ENCODE measurements at places on chromosomes 6 and 20. TPM values are rescaled to one million over a fixed set of nuclear protein-coding genes. Genes with fewer than 3 reads are reported as not detected.

NOX3 gene
- total RNA-seq = not detected

CLVS2 gene
- total RNA-seq = 0.05 TPM

C20orf173 gene
- total RNA-seq = not detected

GRCh38 chr6:105900125-105900937 is 185.8 kb upstream of the PRDM1 start:
- no peak for DNase-seq

- no peak for DNase-seq
Observed at GRCh38 chr20:6770786-6771100, 3.3 kb downstream of the BMP2 start.

DNA sequence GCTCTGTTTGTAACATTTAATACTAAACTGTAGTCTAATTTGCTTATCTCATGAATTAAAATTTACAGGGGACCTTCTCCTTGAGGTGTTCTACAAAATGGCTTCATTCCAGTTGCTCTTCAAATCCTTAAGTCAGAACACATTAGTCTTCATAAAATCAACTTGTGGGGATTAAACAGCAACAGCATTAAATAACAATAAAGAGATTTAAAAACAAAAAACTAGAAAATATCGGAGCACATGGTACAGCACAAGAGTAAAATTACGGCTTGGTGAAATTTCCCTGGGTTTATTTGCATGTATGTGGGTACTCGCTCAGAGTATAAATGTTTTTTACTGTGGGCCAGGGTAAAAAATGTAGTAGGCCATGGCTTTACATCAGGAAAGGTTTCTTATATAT is 12.0 kb downstream of the RRAGD start:
- DNase-seq = no peak

- no peak for DNase-seq
Observed at GRCh38 chr20:41049451-41049850, 20.8 kb downstream of the TOP1 start.

ZBP1 gene
- total RNA-seq = not detected

DNA sequence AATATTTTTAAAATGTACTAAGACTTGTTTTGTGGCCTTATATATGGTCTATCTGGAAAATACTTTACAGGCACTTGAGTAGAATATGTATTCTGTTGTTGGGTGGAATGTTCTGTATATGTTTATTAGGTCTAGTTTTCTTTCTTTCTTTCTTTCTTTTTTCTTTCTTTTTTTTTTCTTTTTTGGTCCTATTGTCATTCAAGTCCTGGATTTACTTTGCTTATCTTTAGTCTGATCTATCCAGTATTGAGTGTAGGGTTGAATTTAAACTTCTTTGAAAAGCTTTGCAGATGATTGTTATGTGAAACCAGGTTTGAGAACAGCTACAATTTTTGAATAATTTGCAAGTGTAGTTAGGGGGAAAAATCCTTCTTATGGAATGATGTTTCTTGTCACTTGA is 67.1 kb upstream of the GRIK2 start:
- no peak for DNase-seq

DNA sequence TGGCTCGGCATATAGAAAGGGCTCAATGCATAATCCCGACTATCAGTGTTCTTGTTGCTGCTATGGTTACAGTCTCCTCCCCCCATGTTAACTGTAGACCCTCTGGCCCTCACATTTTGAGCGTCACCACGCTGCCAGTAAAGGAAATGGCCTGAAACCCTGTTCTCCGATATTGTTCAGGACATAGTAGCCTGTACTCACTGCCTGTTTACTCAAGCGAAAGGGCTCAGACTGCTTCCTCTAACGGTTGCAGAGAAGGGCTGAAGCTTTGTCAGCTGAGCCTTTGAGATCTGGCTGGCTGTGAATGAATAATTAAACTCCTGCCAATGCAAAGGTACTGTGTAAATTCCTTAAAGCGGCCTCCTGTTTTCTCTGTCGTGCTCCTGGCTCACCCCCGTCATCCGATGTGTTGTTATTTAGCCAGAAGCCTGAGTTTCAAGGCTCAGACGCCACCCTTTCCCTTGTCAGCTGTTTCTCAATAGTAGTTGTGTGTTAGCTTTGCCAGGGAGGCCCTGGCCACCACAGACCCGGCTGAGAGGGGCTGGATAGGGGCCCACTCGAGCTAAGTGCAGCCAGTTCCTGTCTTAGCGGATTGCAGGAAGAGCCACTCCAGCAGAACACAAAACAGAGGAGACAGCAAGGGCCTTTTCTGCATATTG is 31.2 kb upstream of the RALGAPA2 start:
- peak; percentile 82 for DNase-seq

RAMACL gene
- total RNA-seq = 0.77 TPM

ARMC12 gene
- total RNA-seq = not detected

DNA sequence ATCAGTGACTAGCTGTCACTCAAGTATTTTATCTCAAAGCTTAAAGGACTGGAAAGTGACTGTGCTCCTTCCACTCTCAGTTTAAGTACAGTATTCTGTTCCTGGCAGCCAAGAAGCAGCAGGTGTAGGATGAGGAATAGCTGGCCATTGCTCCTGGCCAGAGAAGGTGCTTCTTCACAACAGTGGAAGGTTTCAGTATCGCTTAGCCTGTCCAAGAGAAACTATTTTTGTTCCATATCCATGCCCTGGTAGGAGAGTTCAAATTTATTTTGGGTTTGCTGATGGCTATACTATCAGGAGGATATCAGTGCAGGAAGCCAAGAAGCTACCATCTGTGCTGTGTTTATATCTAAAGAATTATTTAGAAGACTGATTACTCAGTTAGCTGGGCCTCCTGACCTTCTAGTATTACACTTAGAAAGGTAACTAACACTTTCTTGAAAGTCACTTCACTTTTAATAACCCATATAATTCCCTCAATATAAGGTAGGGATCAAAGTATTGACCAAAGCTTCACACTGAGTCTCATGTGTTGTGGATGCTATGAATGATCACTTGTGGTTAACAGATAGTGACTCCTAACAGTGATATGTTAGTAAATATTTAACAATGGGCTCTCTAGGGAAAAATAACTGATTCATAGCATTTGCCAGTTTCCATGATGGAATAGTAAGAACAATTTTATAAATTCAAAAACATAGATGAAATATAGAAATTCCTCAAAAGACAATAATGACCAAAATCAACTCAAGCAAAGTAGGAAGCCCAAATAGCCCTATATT is 99.9 kb downstream of the AIG1 start:
- DNase-seq = no peak

SCRT2 gene
- not detected for total RNA-seq

GRCh38 chr20:63335711-63336110 is 25.4 kb downstream of the CHRNA4 start:
- DNase-seq = no peak

FLRT3 gene
- total RNA-seq = 0.05 TPM

SPEF1 gene
- 0.33 TPM for total RNA-seq

FOXS1 gene
- total RNA-seq = 1.6 TPM

DNA sequence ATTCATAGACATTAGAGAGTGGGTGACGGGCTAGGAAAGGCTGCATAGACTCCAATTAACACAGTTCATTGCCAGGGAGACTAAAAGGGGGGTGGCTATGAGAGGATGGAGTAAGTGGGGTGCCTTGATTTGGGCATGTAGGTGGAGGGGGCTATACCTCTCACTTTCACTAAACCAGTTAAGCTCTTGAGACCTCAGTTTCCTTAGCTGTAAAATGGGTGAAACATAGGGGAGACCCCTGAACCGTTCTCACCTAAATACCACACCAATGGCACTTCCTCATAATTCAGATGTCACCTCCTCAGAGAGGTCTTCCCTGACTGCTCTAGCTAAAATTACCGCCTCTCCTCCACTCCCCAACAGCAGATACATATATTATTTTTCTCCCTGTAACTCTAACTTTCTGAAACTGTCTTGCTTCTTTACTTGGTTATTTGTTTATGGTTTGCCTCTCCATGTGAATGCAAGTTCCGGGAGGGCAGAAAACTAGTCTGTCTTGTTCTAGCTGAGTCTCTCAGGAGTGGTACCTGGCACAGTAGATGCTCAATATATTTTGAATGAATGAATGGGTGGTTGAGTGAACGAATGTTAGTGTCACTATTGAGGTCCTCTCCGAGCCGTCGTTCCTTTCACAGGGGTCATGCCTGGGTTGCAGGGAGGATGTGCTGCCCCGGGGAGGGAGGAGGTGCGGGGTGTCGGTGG is 615 bp upstream of the EYA2 start:
- DNase-seq = no peak

LGSN gene
- total RNA-seq = not detected

DNA sequence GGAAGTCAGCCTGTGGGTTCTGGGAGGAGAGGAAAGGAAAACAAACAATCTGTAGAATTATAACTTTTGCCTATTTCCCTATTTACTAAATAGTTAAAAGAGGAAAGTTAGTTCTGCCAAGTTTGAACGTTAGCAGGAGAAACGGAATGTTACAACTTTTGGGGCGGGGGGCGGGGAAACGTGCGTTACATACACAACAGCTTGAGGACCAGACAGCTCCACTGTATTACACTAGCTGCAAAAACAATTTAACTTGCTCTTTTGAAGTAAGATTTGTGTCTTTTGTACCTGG is 498 bp upstream of the PRDM1 start:
- DNase-seq = no peak

- no peak for DNase-seq
Observed at GRCh38 chr6:96900873-96901272, 3.2 kb upstream of the NDUFAF4 start.

DNA sequence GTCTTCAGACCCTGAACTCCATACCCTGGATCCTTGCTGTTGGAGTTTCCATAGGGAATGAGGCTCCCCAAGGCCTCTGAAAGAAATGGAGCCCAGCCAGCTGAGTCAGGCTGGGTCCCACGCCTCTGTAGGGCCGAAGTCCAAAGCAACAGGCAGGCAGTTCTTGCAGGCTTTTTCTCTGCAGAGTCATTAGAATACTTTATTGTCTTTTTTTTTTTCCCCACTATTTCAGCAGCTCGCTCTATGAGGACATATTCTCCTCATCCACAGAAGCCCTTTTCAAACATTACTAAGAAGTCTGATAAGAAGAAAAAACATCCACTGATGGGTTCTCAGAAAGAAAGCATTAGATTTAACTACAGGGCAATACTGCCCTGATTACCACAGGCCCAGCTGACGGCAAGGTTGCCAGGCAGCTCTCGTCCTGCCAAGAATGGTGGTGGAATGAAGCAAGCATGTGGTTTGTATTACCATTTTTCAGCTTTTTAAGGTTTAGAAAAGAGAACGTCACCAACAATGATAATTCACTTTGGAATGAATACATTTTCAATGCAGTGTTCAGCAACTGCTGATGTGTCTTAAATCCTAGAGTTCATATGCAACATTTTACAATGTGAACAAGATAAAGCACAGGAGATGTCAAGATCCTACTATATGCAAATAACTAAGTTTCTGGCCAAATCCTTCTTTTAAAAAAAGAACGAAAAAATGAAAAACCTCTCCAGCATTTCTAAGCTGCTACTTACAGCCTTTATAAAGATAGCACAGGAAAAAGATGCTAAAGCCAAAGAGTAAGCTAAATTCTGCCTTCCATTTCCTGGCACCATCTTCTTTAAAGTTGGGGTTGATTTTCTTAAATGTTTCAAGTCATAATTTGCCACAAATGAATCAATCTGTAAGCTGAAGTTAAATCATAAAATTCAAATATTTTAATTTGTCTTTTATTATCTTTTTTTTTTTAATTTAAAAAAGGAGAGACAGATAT is 223.6 kb upstream of the CITED2 start:
- peak; percentile 51 for DNase-seq

GRCh38 chr6:89145956-89146717 is at the start of gene PM20D2:
Gene PM20D2 (plus strand): TSS chr6:89146055. CDS start chr6:89146145, 90 bp downstream.
- DNase-seq = peak; percentile 65

- DNase-seq = no peak
Observed at GRCh38 chr6:94071835-94072234, 652.5 kb upstream of the EPHA7 start.

DNA sequence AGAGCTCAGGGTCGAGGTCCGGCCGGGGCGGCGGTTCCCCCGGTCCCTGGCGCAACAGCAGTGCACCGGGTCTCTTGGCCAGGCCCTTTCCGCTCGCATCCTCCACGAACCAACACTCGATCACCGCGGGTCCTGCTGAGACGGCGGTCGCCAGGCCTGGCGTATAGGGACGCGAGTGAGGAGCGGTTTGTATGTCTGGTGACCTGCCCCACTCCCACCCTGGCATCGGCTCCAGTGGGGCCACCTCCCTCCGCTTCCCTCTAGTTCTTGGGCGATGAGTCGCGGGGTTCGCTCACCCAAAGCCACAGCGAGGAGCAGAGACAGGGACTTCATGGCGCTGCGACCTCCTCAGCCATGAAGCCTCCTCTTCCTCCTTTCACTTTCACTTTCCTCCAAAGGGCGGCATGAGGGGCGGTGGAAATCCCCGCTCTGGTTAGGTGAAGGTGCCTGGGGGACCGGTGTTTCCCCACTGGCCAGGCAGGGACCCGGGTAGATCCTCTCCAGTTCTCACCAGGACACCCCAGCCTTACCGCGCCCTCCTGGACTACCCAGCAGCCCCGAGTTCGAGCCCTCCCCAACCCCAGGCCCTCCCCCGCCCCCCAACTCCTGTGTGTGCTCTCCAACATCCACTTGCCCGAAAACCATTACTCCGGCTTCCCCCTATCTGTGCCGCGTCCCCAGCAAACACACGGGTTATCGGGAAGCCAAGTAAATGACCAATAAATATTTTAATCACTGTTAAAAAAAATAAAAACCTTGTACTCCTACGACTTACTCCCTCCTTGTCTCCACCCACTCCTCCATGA is at the start of gene TAPBP:
TSS of gene TAPBP (minus strand) at position 370 of the 806 bp plus-strand sequence. CDS start at position 333, 37 bp downstream.
- peak; percentile 56 for DNase-seq
